ENCODE measurements at places on chromosomes 11 and 22. TPM values are rescaled to one million over a fixed set of nuclear protein-coding genes. Genes with fewer than 3 reads are reported as not detected.

DNA sequence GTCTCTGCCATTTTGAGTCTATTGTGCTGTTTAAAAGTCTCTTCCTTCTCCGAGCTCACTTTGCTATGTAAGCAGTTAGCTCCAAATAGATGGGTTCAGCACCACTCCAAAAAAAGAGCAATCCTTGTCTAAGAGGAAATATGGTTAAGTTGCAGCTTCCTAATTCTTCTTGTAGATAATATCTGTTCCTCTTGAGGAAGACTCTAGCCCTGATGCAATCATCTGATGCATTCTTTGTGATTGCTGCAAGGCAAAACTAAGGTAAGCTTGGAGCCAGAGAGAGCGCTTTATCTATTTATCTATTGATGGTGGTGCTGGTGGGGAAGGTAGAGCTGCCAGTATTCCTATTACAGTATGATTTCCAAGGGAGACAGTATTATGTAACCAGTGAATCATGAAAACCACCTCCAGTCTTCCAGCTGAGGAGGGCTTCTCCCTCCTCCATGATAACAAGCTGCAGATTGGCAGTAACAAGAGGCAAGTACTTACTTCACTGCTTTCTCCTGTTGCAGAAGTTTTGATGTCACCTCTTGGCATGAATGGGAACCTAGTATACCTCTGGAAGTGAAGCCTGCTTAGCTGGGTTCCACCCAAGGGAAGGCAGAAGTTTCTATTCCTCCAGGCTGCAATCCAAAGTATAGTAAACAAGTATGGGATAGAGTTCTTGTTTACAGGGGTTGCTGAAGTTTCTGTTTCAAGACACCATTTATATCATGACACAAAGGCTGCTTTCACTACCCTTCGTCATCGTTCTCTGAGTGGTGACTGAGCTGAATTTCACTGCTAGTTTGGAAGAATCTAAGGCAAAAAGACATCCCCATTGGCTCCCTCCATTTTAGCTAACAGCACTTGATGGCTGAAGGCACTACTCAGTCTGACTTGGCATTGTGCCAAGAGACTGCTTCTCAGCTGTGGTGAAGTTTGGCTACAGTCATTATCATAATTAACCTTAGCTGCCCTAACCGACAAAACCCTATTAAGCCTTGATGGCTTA lies 49.7 kb downstream of the FDX1 start:
- H3K4me1 ChIP-seq, result no peaks in the 10 kb centered on the region
- no peak overlapping the region for H3K27ac ChIP-seq

Gene ISX
- total RNA-seq, result 5.6 TPM

DNA sequence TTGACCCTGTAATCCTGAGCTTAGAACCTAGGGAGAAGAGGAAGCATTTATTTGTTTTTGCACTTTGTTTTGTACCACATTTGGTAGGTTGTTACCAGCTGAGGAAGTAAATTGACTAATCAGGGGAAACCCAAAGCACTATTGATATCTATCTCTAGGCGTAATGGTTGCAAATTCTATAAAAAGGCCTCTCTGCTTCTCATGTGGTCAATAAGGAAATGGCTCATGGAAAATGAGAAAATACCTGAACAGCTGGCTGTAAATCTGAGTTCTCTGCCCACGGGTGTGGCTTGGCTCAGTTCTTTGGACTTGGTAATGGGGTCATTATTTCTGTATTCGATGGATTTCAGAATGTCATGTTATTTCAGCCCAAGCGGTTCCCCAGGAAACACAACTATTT lies 42.4 kb downstream of the BARX2 start:
- H3K27ac ChIP-seq, result no peak overlapping the region
- peaks cover 27% of the 10 kb centered on the region for H3K4me1 ChIP-seq
- H3K36me3 ChIP-seq, result no peaks in the 10 kb centered on the region
- no peak overlapping the region for H3K4me3 ChIP-seq
- H3K27me3 ChIP-seq, result no peaks in the 10 kb centered on the region

Gene PAX6
- total RNA-seq, result 0.43 TPM

DNA sequence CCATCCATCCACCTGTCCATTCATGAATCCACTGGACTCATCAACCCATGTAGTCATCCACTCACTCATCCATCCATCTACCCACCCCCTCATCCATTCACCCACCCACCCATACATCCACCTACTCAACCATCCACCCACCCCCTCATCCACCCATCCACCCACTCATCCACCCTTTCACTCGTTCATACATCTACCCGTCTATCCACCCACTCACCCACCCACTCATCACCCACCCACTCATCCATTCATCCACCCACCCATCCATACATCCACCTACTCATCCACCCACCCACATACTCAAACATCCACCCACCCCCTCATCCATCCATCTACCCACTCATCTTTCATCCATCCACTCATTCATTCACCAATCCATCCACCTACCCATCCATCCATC lies 37.7 kb downstream of the RTL6 start:
- H3K4me3 ChIP-seq, result no peak overlapping the region
- no peaks in the 10 kb centered on the region for H3K27me3 ChIP-seq
- no peak for DNase-seq
- no peak overlapping the region for H3K27ac ChIP-seq
